ENCODE measurements at places on chromosomes 13 and 19.

- no peak for DNase-seq
Measured at GRCh38 chr13:78816154-78816553, 157.2 kb upstream of the OBI1 start.

DNA sequence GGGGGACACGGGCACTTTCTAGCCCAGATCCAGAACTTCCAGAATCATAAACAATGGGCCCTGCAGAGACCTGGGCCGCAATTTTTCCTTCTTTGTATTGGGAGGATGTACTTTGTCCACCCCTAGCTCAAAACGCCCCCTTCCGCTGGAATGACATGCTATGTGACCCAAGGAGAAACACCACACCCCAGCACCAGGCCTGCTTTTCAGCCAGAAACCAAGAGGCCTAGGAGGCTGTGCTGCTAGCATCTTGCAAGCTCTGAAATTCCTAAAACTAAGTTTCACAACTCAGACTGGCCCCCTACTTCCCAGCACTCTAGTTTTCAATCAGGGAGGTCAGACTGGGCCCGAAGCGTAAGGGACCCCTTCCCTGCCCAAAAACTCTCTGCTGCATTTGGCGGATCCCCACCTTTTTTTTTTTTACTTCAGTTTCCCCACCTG, 538 bp downstream of the LSM4 start:
- DNase-seq, result no peak

- DNase-seq, result peak; percentile 92
Measured at GRCh38 chr13:24160458-24161009, at the start of gene SPATA13. Gene SPATA13 (plus strand): TSS chr13:24160720. CDS start chr13:24222930, 62,210 bp downstream.

DNA sequence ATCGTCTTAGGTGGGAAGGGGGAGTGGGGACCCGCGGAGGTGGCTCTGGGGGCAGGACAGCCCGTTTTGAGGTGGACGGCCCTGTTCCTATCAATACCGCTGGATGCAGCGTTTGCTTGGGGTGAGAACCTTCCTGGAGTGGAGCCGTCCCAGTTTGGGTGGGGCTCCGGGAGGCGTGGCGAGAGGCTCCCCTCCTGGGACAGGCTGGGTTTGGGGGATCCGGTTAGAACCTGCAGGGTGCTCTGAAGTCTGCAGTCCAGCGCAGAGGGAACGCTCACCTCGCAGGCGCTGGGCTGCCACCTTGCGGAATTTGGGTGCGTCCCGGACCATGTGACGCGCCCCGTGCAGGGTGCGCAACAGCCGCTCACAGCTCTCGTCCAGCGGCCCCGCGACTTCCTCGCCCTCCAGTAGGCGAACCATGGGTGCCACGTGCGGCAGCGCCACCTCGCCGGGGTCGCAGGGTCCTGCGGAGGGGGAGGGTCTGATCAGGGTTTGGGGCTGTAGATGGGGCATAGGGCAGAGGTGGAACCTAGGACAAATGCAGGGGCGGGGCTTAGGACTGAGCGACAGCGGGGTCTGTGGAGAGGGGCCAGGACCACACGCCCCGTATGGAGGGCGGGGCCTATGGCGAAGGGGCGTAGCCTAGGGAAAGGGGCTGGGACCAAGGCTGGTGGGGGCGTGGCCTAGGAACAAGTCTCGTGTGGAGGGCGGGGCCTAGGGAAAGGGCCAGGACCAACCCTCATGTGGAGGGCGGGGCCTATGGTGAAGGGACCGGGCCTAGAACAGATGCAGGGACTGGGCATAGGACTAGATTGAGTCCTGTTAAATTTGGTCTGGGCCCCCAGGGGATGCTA, 13.8 kb downstream of the SH2D3A start:
- peak; percentile 75 for DNase-seq

DNA sequence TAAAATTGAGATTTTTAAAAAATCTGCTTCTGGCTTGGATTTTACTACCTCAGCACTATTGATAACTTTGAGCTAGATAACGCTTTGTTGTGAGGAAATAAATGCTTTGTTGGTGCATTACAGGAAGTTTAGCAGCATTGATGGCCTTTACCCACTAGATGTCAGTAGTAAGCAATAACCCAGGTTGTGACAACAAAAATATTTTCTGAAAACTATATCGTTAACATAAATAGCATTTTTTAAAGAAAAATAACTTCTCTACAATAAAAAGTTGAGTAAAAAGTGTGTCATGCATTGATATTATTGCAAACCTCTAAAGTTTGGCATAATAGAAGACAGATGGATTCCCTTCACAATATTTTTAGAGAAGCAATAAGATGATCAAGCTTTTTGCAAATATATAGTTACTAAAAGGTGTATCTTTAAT, 1246.5 kb downstream of the UQCRFS1 start:
- DNase-seq, result no peak

DNA sequence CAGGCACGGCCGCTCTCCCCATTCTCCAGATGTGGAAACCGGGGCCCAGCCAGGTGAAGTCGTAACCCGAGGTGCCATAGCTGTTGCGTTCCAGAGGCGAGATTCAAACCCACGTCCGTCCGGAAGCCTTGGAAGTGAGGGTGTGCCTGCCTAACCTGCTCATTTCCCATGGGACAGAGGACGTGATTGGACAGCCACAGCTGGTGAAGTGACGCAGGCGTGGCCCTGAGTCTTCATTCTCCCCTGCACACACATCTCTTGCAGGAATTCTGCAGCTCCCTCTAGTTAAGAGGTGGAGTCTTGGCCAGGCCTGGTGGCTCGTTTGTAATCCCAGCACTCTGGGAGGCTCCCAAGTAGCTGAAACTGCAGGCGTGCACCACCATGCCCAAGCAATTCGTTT, 16.8 kb downstream of the MEIS3 start:
- no peak for DNase-seq

DNA sequence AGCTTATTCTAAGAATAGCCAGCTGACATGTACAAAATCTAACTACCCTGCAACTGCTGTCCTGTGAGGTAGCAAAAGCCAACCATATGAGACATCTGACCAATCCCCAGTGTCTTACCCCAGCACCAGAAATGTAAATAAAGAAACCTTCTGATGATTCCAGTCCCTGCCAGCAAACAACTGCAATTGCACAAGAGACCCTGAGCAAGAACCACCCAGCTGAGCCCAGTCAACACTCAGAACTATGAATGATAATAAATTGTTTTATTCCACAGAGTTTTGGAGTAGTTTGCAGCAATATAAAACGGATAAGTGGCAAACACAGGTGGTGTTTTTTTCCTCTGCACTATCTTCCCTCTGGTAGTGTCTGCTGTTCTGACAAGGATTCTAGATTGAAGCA, 94.9 kb downstream of the ERCC5 start:
- DNase-seq, result no peak

GRCh38 chr19:38848299-38849146, 1.3 kb downstream of the HNRNPL start:
- no peak for DNase-seq

DNA sequence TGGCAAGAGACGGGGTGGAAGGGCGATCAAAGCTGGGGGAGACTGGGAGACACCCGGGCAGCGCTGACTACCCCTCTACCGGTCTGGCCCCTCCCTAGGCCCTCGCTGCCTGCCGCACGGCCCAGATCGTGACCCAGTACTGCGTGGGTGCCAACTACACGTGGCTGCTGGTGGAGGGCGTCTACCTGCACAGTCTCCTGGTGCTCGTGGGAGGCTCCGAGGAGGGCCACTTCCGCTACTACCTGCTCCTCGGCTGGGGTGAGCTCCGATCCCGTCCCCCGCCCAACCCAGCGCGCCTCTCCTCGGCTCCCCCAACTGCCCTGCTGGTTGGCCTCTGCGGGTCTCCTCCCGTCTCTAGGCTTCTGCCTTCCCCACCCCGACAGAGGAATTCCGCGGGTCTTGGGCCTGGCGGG, 8.8 kb downstream of the GIPR start:
- no peak for DNase-seq

GRCh38 chr19:43524922-43525835, 1.8 kb downstream of the ETHE1 start:
- DNase-seq, result no peak

- no peak for DNase-seq
Measured at GRCh38 chr13:49403996-49404702, 39.7 kb downstream of the CAB39L start.

GRCh38 chr13:83532809-83533208, 349.5 kb downstream of the SLITRK1 start:
- DNase-seq, result no peak

DNA sequence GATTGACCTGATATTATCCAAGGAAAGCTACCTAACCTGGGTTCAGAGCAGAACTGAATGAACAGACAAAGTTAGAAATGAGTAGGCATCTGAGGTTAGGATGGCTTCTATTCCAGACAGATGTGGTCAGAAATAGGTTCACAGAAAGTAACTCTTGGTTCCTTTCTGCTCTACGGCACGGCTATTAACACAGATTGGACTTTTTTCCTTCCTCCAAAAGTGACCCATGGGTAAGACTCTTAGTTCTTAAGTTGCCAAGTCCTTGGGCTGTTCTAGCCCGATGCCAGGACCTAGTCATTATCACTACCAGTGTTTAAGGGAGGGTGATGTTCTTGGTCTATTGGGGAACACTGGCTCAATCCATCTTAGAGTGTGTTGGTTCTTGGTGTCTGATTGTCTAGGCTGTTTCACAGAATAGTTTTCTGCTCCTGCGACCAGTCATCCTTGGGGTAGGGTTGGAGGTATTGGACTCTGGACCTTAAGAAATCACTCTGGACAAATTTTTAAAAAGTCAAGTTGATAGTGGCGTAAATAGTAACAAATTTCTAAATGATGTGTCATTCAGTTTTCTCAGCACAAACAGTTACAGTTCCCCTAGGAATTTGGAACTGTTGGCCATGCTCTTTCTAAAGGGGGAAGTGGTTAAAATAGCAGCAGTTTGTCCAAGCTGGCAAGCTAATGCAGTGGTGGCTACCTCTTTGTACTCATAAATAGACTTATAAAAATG, 60.1 kb upstream of the MYCBP2 start:
- DNase-seq, result no peak

DNA sequence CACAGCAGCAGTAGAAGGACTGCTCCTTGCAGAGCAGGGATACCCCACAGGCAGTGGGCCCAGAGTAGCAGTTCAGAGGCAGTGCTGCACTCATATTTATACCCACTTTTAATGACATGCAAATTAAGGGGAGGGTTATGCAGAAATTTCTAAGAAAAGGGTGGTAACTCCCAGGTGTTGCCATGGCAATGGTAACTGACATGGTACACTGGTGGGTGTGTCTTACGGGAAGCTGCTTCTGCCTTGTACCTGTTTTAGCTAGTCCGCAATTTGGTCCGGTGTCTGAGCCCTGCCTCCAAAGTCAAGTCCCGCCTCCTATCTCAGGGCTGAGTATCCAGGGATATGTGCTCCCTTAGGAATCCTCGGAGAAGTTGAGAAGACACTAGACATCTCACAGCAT, 79.2 kb upstream of the UQCRFS1 start:
- DNase-seq, result no peak

GRCh38 chr13:42597505-42597904, 23.6 kb downstream of the TNFSF11 start:
- DNase-seq, result no peak

- DNase-seq, result no peak
Measured at GRCh38 chr13:27188239-27188638, 16.6 kb upstream of the USP12 start.

DNA sequence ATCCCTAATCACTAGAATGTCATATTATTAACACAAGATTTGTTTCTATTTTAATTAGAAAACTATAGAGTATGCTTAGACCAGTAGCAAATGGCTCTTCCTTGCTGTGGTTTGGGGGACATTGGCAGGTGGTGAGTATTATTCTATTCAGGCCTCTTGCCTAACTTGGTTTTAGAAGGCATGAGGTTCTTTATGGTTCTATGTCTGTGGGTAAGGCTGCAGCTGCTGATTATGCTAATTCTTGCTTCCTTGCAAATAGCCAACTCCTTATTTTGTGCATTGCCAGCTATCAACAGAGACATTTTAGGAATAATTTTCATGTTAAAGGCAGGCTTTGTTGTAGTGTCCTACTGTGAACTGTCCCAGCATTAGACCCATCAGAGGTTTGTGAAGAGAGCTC, 1344.9 kb downstream of the UQCRFS1 start:
- no peak for DNase-seq

DNA sequence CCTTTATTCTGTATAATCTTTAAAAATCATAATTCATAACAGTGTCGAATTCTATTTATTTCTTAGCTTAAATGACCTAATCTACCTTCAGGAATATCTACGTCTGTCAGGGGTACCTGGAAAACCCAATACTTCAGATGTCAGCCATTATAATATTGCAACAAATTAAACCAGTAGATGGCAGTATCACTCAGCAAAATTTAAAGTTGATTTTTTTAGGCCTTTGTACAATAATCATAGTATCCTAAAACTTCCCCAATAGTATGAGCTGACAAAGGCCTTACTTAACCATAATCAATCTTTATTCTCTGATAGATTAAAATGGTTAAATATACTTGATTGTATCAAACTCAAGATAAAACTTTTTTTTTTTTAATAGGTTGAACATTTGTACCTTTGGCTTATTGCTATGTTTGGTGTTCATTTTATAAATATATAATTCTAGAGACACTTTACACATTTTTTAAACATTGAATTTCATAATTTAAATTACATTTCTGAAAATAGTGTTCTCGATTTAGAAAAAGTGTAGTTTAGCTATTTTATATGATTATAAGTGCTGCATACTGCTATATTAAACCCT, 830.2 kb upstream of the SPRY2 start:
- DNase-seq, result no peak

GRCh38 chr19:31883296-31883990, 462.0 kb upstream of the ZNF507 start:
- no peak for DNase-seq

DNA sequence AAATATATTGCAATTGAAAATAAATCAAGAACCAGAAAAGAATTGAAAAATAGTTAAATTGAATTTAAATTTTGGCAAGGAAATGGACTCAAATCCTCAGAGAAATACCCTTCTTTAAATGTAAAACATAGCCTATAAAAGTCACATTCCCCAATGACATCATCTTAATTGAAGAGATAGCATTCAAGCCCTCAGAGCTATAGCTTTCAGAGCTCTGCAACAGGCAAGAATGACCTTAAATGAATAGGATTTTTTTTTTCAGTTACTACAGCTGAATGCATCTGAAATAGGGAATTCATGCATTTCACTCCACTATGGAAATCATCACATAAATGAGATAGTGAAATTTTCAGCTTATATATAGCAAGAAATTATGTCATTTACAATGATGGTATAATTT, 1049.0 kb downstream of the OLFM4 start:
- no peak for DNase-seq

DNA sequence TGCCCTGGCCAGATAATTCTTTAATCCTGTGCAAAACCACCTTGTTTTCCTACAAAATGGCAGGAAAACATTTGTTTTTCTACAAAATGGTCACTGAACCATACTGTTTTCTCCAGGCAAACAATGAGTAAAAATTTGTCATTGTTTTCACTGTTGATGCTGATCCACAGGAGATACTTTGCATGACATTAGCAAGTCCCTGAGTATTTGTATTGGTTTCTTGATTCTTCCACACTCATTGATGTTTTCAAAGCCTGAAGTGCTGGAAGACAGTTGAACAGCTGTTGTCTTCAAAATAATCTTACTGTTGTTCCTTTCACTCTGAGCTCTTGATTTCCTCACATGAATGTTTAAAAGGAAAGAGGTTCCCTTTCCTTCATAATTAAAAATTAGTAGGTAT, 123.1 kb upstream of the HTR2A start:
- DNase-seq, result no peak

GRCh38 chr13:111604097-111604496, 283.7 kb downstream of the TEX29 start:
- no peak for DNase-seq

Measured in stimulated activated CD4-positive, alpha-beta T cell treated with anti-CD3 and anti-CD28 coated beads, Interleukin-15, amount 100 ng/mL, for 1 hour (primary cell).